NCI-H524 (cell line): ENCODE measurements at places on chromosomes 16 and 17.

DNA sequence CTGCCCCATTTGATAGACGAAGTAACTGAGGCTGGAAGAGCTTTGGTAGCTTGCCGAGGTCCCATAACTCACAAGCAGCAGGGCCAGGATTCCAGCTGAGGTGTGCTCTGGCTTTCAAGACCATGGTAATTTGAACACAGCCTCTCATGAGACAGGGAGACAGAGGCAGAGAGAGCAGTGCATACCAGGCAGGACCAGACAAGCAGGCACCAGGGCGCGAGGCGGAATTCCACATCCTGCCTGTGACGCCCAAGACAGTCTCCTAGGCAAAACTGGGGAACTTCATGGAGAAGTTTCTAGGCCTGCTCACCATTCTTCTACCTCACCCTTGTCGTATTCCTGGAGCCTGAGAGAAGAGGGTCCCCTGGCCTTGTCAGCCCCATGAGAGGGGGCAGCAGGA lies 19.2 kb downstream of the SDK2 start:
- DNase-seq: no peak

DNA sequence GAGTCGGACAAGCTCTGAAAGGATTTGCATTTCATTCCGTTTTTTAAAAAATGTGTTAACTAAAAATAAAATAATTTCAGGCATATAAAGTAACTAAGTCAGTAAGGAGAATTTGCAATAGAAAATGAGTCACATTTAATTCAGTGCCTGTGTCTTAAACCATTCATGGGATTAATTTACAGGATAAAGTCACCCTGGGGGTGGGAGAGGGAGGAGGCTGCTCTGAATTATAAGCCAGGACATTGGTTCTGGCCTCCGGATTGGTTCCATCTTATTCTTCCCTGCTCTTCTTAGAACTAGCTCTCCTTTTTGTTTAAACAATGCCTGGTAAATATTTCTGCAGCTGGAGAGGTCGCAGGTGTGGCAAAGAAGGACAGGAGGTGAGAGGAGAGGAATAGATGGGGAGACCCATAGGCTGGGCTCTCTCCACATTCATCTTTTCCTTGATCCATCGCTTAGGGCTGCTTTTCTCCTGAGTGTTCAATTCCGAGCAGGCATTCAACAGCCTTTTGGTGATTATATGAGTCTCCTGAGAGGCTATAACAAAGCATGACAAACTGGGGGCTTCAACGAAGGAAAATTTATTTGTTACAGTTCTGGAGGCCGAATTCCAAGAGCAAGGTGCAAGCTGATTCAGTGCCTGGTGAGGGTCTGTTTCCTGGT lies 319.2 kb downstream of the PHKB start:
- DNase-seq: no peak

- no peak for DNase-seq
Observed at GRCh38 chr17:76086384-76086783, 7.4 kb downstream of the ZACN start.

GRCh38 chr17:65485388-65486299 lies 75.8 kb downstream of the AXIN2 start:
- DNase-seq: peak; percentile 97

DNA sequence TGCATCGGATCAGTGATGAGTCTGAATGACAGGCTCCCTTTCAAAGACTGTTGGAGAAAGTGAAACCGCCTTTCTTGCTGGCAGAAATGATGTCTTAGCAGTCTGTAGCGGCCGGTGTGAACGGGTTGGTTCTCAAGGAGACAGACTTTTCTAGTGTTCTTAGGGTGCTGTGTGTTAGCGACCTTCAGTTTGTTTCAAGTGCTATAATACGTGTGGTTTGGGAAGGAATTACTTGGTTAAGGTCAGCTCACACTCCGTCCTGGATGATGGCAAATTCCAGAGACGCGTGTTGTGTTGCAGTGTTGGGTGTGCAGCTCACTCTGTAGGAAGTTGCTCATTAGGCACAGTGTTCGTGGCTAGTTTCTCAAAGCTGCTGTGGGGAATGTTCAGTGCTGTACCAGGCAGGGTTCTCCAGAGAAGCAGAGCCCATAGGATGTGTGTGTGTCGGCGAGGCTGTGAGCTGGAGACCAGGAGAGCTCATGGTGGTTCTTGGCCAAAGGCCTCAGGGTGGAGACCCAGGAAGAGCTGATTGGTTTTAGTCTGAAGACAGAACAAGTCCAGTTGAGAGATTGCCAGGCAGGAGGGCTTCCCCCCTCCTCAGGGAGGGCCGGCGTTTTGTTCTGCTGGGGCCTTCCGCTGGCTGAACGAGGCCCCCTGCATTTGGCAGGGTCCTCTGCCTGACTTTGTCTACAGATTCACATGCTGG lies 37.6 kb downstream of the ZNF750 start:
- DNase-seq: no peak

DNA sequence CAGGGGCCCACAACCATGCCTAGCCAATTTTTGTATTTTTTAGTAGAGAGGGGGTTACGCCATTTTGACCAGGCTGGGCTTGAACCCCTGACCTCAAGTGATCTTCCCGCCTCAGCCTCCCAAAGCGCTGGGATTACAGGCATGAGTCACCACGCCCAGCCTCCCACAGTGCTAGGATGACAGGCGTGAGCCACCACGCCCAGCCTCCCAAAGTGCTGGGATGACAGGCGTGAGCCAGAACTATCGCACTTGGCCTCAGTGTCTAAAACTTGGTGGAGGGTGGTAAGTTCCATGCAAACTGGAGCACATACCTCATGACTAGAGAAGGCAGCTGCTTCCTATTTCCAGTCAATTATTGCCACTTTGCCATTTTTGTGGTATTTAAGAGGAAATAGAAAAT lies 7.1 kb downstream of the HSD17B2 start:
- DNase-seq: no peak

DNA sequence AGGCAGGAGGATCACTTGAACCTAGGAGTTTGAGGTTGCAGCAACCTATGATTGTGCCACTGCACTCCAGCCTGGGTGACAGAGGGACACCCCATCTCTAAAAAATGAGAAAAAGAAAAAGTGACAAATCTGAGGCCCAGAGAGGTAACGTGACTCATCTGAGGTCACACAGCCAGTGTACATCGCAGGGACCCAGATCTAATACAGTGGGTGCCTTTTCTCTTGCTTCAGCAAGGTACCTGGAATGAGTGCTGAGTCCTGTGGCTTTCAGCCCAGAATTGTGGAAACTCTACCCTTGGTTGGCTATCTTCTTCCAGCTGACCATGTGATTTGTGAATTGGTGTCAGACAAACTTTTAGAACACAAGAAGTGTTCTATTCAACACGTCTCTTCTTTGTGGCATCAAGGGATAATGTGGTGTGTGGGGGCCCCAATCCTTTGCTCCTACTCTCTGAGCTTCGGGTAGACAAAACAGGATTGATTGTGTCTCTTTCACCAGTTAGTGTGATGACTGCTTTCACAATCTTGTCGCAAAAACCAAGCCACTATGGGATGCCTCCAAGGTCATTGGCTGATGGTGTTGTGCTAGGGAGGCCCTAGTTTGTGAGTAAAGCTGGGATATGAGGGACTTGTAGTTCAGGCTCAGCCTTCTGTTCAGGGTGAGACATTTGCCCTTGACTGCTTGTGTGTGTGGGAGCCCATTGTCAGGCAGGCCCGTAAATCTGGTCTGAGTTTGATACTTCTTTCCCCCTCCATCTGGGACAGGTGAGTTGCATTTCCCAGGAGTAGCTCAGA lies 71.0 kb downstream of the MSI2 start:
- DNase-seq: no peak

GRCh38 chr16:87897521-87898505 lies 28.5 kb upstream of the SLC7A5 start:
- DNase-seq: peak; percentile 21

GRCh38 chr17:11195801-11196200 lies 45.2 kb upstream of the SHISA6 start:
- DNase-seq: no peak

DNA sequence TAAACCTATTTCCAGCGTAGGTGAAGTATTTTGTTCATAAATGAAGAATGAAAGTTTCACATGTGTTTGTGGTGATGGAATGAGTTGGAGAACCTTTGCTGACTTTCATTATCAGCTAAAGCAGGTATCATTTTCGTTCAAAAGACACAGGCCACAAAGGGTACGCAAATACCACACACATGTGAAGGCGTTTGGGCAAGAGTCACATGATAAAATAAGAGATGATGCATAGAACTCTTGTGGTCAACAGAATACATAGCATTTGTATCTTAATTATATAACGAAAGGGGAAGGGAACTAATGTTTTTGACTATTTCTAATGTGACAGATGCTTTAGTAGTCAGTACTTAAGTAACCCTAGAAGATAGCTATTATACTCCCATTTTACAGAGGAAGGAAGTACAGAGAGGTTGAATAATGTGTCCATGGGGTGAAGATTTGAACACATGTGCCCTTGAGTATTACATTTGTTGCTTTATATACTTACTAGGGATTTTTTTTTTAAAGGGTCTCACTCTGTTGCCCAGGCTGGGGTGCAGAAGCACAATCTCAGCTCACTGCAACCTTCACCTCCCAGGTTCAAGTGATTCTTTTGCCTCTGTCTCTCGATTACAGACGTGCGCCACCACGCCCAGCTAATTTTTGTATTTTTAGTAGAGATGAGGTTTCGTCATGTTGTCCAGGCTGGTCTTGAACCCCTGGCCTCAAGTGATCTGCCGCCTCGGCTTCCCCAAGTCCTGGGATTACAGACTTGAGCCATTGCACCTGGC lies 4.8 kb downstream of the RPA1 start:
- DNase-seq: no peak

GRCh38 chr17:77838748-77839697 lies 119.5 kb upstream of the TNRC6C start:
- DNase-seq: no peak

- no peak for DNase-seq
Observed at GRCh38 chr16:67664258-67664657, 2.3 kb downstream of the ENKD1 start.

DNA sequence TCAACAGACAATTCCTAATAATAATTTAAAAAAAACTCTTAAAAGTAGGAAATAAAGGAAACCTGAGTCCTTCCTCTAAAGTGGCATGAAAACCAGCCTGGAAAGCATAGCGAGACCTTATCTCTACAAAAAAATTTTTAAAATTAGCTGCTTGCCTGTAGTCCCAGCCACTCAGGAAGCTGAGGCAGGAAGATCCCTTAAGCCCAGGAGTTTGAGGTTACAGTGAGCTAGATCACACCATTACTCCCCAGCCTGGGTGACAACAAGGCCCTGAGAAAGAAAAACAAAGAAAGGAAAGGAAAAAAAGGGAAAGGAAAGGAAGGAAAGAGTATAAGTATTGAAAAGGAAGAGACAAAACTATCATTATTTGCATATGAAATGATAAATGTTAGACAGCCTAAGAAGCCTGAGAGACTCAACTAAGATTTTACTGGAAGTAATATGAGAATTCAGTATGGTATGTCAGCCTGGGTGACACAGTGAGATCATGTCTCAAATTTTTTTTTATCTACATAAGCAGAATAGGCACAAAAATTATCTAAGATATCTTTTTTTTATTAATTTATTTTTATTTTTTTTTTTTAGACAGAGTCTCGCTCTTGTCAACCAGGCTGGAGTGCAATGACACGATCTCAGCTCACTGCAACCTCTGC lies 113.0 kb downstream of the GOSR1 start:
- DNase-seq: no peak

DNA sequence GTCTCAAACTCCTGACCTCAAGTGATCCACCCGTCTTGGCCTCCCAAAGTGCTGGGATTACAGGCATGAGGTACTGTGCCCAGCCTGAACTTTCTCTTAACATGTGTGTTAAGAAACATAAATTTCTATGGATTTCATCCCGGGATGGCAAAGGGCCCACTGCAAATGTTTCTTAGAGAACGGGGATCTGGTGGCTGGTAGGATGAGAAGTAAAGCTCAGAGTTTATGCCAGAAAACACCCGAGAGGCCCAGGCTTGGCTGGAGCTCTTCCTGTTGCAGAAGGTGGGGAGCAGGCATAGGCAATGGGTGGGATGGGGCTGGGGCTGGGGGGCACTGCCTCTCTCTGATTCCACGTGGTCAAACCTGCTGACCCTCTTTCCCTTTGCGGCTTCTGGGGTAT lies 5.6 kb upstream of the CARHSP1 start:
- no peak for DNase-seq

DNA sequence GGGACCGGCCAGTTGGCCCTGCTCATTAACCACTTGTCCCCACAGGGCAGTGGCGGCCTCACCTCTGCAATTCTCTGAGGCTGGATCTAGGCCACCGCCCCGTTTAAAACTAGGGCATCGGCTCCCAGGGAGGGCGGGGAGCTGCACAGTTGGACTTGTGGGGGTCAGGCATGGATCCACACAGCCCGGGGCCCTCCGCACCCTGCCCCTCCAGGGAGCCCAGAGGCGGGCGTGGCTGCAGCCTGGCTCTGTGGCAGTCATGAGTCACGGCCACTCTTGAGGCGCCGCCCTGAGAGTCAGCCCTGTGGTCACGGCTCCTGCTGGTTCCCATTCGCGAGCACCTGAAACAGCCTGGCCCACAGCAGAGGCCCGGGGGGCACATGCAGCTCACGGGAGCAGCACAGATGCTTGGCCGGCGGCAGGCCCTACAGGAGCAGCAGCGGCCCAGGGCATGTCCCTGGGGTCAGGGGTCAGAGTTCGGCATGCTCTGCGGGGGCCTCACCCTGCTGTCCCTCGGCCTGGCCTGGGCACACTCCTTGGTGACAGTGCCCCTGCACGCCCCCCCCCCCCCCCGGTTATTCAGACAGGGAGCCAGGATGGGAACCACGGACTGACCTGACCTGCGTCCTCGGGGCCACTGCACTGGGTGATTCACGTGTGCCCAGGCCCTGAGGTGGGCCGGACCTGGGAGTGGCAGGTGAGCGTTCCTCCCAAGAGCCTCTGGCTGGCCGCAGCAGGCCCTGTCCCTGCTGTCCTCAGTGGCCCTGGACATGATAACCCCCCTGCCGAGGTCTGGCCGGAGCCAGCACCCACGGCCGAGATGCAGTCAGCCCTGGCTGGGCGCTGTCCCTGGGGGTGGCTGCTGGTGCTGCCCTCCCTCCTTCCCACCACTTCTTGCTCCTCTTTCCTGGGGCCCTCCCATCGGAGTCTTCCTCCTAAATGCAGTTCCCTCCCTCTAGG lies 8.2 kb downstream of the CAPN15 start:
- DNase-seq: no peak

GRCh38 chr17:57097832-57098421 lies 12.9 kb downstream of the AKAP1 start:
- no peak for DNase-seq

DNA sequence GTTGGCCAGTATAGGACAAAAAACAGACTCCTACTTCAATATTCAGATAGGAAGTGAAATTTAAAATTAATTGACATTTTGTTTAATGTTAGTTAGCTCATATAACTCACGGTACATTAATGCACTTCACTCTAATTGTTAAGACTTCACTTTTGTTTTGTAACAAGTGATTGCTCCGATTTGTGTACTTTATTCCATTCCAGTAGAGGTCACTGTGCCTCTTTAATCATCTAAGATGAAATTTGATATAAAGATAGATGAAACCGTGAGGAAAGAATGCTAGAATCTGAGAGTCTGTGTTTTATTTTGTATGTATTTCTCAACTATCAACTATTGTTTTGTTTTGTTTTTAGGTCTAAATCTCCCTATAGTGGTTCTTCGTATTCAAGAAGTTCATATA lies 29.0 kb downstream of the RBBP6 start:
- DNase-seq: peak; percentile 50
